Bronchial smooth muscle cell (primary cell): ENCODE measurements at places on chromosomes 3 and 15. TPM values are rescaled to one million over a fixed set of nuclear protein-coding genes. Genes with fewer than 3 reads are reported as not detected.

MORC1 gene
- not detected in 2 replicates for total RNA-seq

NUDT16 gene
- total RNA-seq: 14.0 and 14.9 TPM in 2 replicates

ST8SIA2 gene
- total RNA-seq: not detected in 2 replicates

ANKRD34C gene
- total RNA-seq: not detected in 2 replicates

ITGA11 gene
- 0.63 and 22.3 TPM in 2 replicates for total RNA-seq

MCF2L2 gene
- 0.09 and 0.32 TPM in 2 replicates for total RNA-seq

EDEM1 gene
- 7.0 and 18.6 TPM in 2 replicates for total RNA-seq

GADL1 gene
- 1.1 and 1.9 TPM in 2 replicates for total RNA-seq

GATA2 gene
- 4.7 and 7.6 TPM in 2 replicates for total RNA-seq

DZIP3 gene
- 13.9 and 15.9 TPM in 2 replicates for total RNA-seq

CHL1 gene
- under 0.01 and 16.2 TPM in 2 replicates for total RNA-seq
